ENCODE measurements at places on chromosomes 2 and 18. TPM values are rescaled to one million over a fixed set of nuclear protein-coding genes. Genes with fewer than 3 reads are reported as not detected.

SNORC gene
- total RNA-seq = 0.79 TPM

L3MBTL4 gene
- 0.16 TPM for total RNA-seq

KRTCAP3 gene
- 0.26 TPM for total RNA-seq

TEX44 gene
- total RNA-seq = not detected

MATN3 gene
- 0.77 TPM for total RNA-seq

UGT1A10 gene
- total RNA-seq = not detected

IL36G gene
- total RNA-seq = not detected

TRAF3IP1 gene
- total RNA-seq = 9.9 TPM

UGT1A8 gene
- total RNA-seq = not detected

EHD3 gene
- total RNA-seq = 12.8 TPM

ANKAR gene
- total RNA-seq = 9.2 TPM

SIX2 gene
- total RNA-seq = not detected

CFAP53 gene
- 0.77 TPM for total RNA-seq

PSMA8 gene
- total RNA-seq = not detected

SOCS6 gene
- 29.9 TPM for total RNA-seq

ASB18 gene
- not detected for total RNA-seq
